ENCODE measurements at places on chromosomes 4 and X. TPM values are rescaled to one million over a fixed set of nuclear protein-coding genes. Genes with fewer than 3 reads are reported as not detected.

GRCh38 chrX:153460826-153461225 is 9.6 kb downstream of the HAUS7 start:
- no peak for DNase-seq

The FHDC1 gene
- 1.0 TPM for total RNA-seq

GRCh38 chr4:187444061-187444460 is 551.5 kb upstream of the ZFP42 start:
- DNase-seq, result no peak

- no peak for DNase-seq
These were observed 60.7 kb downstream of the TBC1D9 start for GRCh38 chr4:140695483-140695882.

The LIMCH1 gene
- total RNA-seq, result 29.4 TPM

- DNase-seq, result no peak
These were observed 83.4 kb upstream of the BMP2K start for GRCh38 chr4:78692822-78693170.

DNA sequence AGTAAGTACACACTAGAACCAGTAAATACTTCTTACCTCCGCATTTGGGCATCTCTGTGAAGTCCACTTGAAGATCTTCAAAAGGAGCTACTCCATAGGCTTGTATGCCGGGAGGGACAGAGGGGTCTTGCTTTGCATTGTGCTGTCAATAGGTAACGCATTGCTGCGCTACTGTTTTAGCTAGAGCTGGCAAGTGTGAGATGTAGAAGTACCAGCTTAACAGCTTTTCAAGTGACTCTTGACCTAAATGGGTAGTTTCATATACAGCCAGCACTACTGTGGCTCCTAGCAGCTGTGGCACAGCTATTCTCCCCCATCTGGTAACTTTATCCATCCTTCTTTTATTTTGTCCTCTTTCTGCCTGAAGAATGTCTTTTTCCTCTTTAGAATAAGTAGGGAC is 205.3 kb upstream of the KLF8 start:
- no peak for DNase-seq

DNA sequence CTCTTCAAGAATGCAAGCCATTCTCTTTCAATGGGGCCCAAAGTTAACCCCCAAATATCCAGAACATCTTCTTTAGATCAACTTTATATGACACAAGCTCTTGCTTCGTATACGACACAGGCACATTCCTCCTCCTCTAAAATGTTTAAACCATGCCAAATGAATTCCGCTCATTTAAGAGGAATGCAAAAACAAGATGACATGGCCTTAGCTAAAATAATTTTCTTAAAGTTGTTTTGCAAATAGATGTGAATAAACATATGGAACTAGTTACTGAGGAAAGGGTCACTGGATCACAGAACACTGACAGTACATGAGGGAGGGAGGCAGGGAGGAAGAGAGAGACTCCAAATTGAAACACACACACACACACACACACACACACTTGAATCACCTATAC is 97.4 kb downstream of the RASL11B start:
- DNase-seq, result no peak

Measured in omental fat pad (tissue), 4 donors.